ENCODE measurements at places on chromosomes 11 and 22.

- DNase-seq = no peak
Measured at GRCh38 chr11:11620921-11621572, 758 bp downstream of the GALNT18 start.

- no peak for DNase-seq
Measured at GRCh38 chr11:59154610-59155009, 12.0 kb downstream of the FAM111A start.

- no peak for DNase-seq
Measured at GRCh38 chr22:18070556-18071306, 7.1 kb upstream of the PEX26 start.

GRCh38 chr11:87971354-87971753 lies 203.9 kb downstream of the RAB38 start:
- no peak for DNase-seq

DNA sequence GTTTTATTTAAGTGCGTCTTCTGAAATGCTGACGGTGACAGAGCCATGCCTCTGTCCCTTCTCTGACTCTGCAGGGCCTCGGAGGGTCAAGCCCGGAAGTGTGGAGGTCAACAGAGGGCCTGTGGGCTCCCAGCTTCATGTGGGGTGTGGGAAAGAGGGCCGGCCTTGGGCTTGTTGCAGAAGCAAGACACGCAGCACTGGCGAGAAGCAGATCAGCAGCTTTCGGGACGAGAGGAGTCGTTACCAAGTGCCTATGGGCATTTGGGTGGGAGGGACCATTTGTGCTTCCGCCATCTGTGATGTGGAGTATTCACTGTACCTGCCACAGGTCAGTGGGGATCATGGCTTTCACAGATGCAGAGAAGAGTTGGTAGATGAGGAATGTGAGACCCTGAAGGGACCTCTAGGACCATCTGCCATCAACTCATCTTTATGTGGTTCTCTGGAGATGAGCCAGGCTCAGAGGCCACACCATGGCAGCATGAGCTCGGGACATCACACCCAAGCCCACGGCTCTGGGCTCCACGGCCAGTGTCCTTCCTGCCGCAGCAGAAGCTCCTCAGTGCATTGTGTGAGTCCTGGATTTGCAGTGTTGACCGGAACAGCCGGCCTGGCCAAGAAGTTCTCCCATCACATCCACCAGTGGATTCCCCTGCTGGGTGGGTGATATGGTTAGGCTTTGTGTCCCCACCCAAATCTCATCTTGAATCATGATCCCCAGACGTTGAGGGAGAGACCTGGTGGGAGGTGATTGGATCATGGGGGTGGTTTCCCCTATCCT lies 590.7 kb downstream of the TBC1D22A start:
- no peak for DNase-seq

- no peak for DNase-seq
Measured at GRCh38 chr11:35206616-35207015, 67.6 kb downstream of the CD44 start.

DNA sequence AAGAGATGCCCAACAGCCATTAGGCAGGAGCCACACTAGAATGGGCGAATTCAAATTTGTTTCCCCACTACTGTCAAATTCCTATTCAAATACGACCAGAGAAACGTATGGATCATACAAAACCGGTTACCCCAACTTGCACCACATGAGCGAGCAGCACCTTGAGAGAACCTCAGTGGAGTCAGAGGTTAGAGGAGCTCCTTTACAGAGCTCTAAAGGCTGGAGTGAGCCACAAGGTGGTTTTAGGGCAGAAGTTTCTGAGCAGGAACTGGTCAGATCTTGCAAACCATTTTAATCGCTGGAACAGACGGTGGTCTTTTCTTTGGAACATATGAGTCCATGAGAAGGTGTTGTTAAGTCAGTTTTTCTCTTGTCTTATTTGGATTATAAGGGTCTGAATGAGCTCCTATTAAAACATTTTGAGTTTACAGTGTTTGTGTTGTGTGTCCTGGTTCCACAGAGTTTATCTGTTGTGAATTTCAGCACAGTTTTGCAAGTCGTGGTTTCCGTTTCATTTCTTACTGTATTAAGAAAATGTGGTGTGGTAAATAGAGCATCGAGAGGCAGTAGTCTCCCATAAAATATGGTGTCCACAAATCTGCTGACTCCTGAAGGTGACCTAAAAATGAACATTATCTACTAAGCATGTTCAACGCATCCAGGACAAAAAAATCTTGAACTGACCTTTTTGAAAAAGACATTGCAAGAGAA lies 471.7 kb downstream of the NTM start:
- no peak for DNase-seq

Data from stimulated activated CD4-positive, alpha-beta T cell treated with anti-CD3 and anti-CD28 coated beads, Interleukin-12 subunit alpha, Interleukin-12 subunit beta, amount 100 ng/mL, for 24 hours (primary cell).